ENCODE measurements at places on chromosomes 7 and 10.
A peak's percentile ranks its signal among the peaks of the same experiment; 100 is the strongest.

DNA sequence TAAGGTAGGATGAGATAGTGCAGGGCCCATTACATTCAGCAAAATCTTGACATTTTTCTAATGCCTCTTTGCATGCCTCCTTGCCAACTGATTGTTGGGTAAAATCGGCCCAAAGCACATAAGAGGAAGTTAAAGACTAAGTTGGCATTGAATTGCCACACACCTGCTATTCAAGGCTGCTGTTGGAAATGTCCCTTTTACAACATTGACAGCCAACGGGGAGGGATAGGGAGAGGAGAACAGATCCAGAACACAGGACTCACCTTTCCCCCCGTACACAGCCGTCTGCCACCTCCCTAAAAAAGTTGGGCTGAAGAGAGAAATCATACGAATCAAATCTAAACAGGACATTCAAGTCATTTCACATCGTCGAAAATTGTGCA is 695 bp downstream of the FAM237B start:
- no peak for DNase-seq

DNA sequence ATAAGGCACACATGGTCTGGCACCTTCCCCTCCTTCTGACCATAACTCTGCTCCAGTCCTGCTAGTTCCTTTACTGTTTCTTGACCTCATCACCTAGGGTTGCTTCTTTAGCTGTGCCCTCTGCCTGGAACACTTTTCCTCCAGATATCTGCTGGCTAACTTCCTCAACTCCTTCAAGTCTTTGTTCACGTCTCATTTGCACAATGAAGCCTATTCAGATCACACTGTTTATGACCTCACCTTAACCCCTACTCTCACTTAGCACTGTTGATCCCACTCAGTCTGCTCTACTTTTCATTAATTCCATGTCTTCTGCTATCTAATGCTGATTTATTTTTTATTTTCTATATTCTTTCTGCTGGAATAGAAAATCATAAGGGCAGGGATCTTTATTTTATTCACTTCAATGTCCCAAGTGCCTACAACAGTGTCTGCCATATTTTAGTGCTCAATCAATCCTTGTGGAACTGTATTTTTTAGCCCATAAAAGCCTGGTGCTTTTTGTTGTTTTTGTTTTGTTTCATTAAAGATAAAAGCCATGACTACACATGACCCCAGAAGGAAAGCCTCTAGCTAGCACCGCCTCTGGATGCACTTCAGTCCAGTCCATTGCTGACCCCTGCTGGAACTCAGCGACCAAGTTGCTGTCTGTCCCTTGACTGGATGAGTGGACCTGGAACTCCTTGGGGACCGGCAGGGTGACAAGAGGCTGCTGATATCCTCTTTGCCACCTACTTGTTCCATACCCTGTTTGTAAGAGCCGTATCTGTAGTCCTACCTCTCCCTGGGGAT is 12.3 kb downstream of the KLF14 start:
- peak; percentile 22 for DNase-seq

GRCh38 chr10:62442006-62442405 is 67.8 kb downstream of the ZNF365 start:
- DNase-seq = no peak

- no peak for DNase-seq
Observed at GRCh38 chr10:92479547-92479946, 94.3 kb downstream of the IDE start.

- no peak for DNase-seq
Observed at GRCh38 chr7:116994611-116995010, 41.3 kb downstream of the ST7 start.
